ENCODE measurements at places on chromosomes 2 and 18.

DNA sequence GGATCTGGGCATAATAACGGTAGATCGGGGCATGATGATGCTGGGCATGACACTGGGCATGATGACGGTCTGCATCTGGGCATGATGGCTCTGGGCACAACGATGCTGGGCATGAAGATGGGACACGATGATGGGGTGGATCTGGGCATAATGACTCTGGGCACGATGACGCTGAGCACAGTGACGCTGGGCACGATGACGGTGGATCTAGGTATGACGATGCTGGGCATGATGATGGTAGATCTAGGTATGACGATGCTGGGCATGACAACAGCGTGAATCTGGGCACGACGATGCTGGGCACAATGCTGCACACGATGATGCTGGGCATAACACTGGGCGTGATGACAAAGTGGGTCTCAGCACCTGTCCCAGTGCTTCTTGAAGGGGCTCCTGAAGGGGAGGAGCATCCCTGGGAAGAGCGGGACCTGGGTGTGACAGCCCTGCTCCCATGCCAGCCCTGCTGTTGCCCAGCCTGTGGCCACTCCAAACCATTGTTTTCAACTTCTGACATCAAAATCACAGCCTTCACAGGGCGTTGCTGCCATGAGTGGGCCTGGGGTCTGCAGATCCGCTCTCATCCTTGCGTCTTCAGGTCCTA lies 30.4 kb upstream of the ALLC start:
- no peak for DNase-seq

DNA sequence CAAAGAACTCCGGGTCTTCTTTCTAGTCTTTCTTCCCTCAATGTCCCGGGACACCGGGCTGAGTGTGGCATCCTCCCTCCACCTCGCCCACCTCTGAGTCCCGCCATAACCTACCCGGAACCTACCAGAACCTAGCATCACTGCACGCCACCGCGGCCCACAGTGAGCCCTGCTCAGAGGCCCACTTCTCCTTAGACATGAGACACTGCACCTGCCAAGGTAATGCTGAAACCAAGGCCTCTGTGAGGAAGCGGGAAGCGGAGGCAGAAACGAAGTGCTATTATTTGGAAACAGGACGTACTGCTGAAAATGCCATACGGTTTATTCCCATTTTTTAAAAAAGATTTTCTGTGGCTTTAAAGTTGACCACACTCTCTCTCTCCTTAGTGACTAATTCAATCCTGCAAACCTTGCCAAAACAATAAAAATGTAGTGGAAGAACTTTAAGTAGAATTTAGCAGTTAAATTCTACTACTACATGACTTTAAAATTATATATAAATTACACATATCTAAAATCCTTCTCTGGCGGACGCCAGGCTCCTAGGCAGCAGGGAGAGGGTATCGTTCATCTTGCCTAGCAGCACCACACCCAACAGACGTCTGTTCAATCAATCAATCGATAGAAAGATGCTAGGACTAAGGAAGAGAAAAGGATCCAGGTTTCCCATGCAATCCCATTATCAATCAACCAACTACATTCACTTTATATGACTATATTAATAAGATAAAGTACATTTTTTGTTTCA lies 82.0 kb downstream of the ZNF516 start:
- DNase-seq, result no peak

- DNase-seq, result no peak
Measured at GRCh38 chr2:28755421-28755820, 3.8 kb downstream of the PPP1CB start.

- DNase-seq, result no peak
Measured at GRCh38 chr2:172285010-172285621, 142.3 kb upstream of the ITGA6 start.

DNA sequence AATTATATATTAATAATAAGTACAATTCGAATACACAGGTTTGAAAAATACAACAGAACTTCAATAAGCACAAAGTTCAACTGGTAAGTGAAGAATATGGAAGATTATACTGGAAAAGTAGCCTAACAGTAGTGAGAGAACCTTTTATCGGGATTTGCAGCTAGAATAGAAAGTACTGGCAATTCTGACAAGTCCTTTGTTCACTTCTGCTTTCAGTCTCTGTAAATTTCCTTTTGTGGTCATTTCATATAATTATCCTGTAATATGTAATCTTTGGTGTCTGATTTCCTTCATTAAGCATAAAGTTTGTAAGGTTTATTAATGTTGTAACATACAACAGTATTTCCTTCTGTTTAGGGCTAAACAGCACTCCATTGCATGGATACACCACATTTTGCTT lies 67.2 kb downstream of the CUL3 start:
- peak; percentile 31 for DNase-seq

DNA sequence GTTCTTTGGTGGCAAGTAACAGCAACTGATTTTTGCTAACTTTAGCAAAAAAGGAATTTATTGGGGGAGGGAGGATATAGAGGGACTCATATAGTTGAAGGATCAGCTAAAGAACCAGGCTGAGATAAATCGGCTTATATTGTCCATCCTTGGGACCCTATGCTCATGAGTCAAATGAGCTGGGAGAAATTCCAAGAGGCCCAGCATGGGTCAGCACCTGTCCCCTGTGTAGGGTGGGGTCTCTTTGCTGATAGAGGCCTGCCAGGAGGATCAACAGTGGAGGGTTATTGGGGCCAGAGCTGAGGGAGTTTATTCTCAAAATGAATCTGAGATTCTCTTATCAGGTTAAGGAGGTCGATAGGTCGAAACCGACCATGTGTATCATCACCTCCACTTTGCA lies 97.2 kb downstream of the VAPA start:
- no peak for DNase-seq

- no peak for DNase-seq
Measured at GRCh38 chr2:150028322-150028721, 440.7 kb upstream of the MMADHC start.

DNA sequence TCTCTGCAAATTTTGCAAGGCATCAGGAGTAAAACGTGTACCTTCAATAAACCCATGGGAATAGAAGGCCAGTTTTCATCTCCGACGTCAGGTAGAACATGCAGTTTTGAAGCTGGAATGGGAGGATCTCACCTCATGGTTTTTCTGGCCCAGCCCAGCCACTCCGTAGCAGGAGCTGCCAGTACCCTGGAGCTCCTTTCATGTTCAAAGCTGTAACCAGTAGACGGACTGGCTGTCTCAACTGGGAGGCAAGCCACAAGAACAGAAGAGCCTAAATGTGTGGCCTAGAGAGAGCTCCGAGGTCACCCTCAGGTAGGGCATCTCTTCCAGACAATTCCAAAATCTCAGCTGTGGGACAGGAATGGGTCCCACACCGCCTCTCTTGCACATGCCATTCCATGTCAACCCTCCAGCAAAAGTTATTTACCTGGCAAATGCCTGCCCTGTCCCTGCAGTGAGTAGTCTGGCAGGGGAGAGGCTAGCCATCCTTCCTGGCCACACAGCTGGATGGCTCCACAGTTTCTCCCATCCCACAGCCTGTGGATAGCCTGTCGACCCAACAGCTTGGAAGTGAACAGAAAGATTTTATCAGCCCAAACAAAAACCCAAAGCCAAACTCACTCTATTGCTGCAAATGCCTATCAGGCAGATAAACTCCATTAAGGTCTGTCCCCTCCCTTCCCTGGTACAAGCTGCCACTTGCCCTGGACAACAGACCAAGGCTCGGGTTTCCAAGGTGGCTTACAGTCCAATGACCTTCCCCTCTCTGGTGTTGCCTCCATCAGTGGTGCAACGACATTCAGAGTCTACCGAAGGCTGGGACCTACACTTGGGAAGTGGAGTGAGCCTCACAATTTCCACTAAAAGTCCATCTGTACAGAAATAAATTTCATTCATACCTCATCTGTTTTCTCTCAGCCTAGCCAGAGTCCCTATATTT lies 27.8 kb downstream of the CRACDL start:
- no peak for DNase-seq

- DNase-seq, result peak; percentile 85
Measured at GRCh38 chr2:190404487-190404886, 3.7 kb upstream of the MFSD6 start.

GRCh38 chr2:136310005-136310495 lies 192.1 kb upstream of the CXCR4 start:
- no peak for DNase-seq

- no peak for DNase-seq
Measured at GRCh38 chr2:196314157-196314556, 142.8 kb upstream of the STK17B start.

GRCh38 chr2:174870787-174871186 lies 106.5 kb upstream of the CHRNA1 start:
- DNase-seq, result no peak

DNA sequence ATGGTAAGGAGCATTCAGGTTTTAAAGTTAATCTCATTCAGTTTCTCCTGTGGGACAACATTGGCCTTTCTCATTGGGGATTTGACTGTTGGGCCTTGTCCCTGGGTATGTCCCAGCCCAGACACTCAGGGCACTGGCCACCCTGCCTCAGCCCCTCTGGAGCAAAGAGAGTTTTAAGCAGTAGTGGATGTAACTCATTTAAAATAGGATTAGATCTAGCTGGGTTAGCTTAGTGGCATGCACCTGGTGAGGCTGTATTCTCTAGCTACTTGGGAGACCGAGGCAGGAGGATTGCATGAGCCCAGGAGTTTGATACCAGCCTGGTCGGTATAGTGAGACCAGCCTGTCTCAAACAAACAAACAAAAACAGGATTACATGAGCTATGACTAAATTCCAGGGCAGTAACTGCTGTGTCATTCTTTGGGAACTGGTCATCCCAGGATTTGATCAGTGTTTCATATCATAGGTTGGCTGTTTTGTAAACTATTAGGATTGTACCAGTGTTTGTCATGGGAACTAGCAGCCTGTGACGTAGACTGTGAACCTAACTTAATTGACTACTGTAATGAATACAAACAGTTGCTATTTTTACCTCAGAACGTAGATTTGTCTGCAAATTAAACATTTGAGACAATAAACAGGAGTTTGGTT lies 12.5 kb downstream of the INPP4A start:
- no peak for DNase-seq

DNA sequence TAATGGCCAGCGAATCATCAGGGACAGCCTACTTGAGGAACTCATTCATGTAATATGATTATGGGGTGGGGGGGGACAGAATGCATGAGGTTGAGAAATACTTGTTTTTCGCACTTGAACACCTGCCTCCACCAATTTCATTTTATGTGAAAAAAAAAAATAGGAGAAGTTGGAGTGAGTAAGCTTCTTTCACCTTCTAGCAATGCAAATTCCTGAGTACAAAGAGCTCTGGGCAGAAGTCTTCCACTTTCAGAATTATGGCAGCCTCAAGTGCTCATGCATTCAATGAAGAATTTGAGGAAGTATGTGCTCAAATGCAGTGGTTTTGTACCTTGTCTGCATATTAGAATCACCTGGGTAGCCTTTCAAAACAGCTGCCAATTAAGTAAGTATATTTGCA lies 40.1 kb upstream of the GPD2 start:
- peak; percentile 48 for DNase-seq

DNA sequence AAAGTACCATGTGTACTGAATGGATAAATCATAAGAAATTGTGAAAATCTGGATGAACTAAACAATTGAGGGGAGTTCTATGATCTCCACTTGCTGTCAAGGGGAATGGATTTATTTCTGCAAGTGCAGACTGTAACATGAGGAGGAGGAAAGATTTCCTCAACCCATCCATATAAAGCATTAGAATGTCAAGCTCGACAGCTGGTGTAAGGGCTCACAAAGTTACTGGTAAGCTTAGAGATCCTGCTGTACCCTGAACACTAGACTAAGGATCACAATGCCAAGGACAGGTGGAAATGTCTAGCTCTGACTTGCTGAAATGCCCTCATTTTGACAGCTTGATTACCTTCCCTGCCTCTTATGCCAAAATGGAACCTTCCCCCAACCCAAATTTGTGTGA lies 125.3 kb downstream of the TCF4 start:
- DNase-seq, result no peak
